ENCODE measurements at places on chromosomes 1 and 21.

DNA sequence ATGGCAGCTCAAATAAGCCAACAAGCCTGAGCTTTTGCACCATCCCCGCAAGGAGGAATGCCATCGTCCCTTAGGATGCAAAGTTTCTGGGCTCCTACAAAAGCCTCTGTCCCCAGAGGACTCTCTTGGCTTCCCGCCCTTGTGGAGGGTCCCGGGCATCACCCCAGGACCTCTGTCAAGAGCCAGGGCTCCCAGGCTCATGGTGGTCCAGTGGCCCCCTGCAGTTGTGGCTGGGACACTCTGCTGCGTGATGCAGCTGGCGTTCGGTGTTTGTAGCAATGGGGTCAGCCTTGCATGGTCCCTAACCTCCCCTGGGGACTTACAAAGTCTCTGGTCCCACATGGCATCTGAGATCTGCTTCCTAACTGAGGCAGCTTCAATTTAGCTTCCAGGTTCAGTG lies 104.7 kb downstream of the RIPK4 start:
- DNase-seq = no peak

- no peak for DNase-seq
Observed at GRCh38 chr1:63914706-63915105, 140.9 kb downstream of the ROR1 start.

DNA sequence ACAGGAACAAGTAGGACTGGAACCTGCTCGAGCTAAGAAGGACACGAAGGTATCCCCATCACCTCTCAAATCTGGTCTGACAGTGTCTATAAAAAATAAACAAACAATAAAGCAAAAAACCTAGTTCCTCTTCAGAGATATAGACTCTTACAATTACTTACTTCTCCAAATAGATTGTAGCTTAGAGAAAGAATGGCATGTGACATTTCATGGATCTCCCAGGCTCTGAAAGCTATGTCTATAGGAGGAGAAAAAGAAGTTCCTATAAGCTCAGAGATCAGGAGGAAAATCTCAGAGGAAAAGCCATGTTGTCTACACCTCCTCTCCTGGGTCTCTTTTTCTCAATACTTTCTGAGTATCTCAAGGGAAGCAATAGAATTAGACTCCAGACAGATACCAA lies 12.3 kb upstream of the OR10J5 start:
- DNase-seq = no peak

DNA sequence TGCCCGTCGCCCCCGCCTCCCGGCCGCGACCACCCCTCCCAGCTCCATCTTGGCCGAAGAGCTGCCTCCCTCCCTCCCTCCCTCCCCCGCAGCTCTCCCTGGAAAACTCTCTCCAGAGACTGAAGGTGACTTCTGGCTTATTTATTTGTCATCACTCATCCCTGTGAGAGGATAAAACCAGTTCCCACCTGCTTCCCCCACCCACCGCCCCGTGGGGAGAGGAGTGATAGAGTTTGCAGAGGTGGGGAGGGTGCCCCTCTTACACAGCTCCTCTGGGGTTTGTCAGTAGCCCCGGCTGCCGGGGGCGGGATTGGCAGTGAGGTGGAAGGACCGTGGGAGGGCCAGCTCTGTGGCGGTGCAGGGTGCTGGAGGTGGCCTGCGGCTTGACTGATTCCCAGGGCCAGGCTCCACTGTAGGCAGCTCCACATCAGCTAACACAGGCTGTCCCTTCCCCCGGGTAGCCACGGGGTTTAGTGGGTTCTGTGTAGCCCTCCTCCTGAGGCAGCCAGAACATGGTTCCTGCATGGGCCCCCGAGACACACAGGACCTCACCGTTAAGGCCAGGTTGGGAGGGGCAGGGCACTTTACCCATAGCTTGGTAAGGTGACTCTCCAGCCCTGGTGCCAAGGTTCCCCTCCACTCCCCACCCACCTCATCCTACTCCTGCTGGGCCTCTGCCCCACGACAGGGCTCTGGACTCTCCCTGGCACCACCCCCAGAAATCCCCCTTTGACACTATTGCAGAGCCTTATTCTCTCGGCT lies 62.2 kb downstream of the ELK4 start:
- no peak for DNase-seq

- no peak for DNase-seq
Observed at GRCh38 chr21:39737376-39738000, 7.5 kb upstream of the IGSF5 start.

- DNase-seq = no peak
Observed at GRCh38 chr21:44783020-44783696, 18.5 kb downstream of the UBE2G2 start.

DNA sequence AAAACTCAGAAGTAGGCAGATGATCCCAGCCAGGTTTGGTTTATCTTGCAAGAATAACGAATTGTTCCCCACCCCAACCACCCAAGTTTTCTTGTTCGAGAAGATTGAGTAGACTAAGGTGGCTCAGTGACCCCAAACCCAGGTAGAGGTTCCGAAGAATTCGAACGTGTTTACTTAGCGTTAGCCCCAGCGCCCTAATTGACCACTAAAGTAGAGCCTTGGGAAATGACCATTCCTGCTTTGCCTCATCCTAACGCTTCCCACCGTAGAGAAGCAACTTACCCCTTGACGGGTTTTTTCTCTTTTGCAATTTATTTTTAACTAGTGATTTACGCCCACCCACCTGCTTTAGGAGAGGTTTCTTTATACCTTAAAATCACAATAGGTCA lies 870 bp downstream of the FBXO28 start:
- no peak for DNase-seq

DNA sequence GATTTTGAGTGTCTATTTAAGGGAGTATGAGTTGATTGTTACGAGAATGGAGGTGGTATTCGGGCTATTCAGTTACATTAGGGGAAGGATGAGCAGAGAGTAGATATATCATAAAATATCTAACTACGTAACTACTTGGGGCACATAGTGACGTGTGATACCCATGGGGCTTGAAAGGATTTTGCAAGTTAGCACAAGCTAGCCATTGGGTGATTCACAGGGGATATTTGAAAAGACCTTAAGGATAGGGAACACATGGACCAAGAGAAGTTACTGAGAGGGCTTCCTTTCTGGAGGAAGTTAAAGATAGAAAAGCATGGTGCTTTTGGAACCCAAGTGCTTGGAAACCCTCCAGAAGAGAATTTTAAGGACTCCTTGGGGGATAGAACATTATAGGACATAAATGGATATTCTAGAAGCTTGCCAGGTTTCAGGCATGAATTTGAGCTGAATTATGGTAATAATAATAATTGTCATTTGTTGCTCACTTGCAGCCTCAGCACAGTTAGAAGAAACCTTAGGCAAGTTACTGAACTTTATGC lies 5.4 kb downstream of the DISP1 start:
- DNase-seq = no peak
